ENCODE measurements at places on chromosomes 4 and X. TPM values are rescaled to one million over a fixed set of nuclear protein-coding genes. Genes with fewer than 3 reads are reported as not detected.

- DNase-seq = no peak
These were observed 102.7 kb downstream of the KLHL8 start for GRCh38 chr4:87117732-87118075.

The SLC2A9 gene
- polyA plus RNA-seq = 13.3 TPM

- no peak for DNase-seq
These were observed 23.9 kb upstream of the APLN start for GRCh38 chrX:129678614-129679195.

DNA sequence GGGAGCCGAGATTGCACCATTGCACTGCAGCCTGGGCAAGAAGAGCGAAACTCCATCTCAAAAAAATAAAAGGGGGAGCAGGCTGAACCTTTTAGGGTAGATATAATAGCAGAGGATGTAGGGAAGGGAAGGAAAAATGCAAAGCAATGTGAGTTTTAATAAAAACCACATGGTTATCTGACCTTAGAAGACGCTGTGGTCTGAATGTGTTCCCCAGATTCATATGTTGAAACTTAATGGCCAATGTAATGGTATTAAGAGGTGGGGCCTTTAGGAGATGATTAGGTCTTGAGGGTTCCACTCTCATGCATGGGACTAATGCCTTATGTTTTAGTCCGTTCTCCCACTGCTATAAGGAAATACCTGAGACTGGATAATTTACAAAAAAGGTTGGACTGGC is 114.1 kb upstream of the STX18 start:
- DNase-seq = no peak

- DNase-seq = no peak
These were observed 14.0 kb downstream of the RASL11B start for GRCh38 chr4:52876069-52876468.

The NXF2 gene
- 0.67 TPM for polyA plus RNA-seq

DNA sequence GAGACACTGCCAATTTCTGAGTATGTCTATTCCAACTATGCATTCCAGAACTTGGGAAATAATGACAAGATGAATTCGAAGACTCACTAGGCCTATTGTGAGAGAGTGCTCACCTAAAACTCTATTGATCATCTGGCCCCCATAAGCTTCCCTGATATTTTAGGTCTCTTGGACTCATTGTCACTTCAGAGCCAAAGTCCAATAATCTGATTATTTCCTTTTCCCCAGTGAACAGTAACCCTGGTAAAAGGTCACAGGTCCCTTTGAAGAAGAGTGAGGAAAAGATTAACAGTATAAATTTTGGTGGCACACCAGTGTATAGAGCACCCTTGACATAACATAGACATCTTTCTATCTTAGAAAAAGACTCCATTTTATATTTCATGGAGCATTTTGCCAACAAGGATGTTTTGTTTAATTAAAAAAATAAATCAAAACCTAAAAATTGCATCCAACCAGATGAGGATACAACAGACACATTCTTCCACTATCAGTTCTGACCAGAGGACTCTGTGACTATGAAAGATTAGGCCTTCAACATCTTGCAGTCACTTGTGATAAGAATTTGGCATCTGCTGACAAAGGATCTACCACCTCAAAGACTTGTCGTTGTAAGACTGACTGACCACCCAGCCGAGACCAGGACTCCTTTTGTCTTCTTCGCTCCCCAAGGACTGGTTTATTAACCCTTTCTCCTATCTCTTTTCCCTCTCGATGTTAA is 191.9 kb downstream of the MAB21L2 start:
- no peak for DNase-seq

GRCh38 chr4:181281451-181281850 is 961.8 kb upstream of the TENM3 start:
- no peak for DNase-seq

The PARM1 gene
- polyA plus RNA-seq = 52.3 TPM

GRCh38 chr4:128286474-128287058 is 1.0 kb downstream of the PGRMC2 start:
- DNase-seq = peak; percentile 30

The NKX3-2 gene
- polyA plus RNA-seq = 0.10 TPM

GRCh38 chrX:115939636-115940160 is 230.8 kb upstream of the AGTR2 start:
- DNase-seq = no peak

The SMARCA5 gene
- polyA plus RNA-seq = 110 TPM

DNA sequence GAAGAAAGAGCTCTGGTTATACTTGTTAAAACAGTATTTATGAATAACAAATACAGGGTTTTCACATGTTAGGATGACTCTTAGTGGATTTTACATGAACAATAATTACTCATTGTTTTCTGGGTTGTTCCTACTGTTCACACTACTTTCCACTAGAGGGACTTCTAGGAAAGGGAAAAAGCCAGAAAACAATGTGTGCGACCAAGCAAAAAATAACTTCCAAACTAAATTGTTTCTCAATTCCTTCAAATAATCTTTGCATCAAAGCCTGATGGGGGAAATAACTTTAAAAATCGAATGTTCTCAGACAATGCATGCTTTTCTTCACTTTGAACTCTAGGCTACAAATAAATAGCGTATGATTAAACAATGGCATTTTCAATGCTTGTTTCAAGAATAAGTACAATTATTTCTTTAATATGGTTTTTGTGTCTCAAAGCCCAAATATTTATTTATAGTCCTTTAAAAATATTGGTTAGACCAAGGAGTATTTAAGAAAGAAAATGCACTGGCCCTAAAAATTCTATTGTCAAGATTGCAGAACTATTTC is 72.1 kb upstream of the ETNPPL start:
- DNase-seq = peak; percentile 42

The HSFX4 gene
- not detected for polyA plus RNA-seq

The RASL11B gene
- 39.6 TPM for polyA plus RNA-seq

DNA sequence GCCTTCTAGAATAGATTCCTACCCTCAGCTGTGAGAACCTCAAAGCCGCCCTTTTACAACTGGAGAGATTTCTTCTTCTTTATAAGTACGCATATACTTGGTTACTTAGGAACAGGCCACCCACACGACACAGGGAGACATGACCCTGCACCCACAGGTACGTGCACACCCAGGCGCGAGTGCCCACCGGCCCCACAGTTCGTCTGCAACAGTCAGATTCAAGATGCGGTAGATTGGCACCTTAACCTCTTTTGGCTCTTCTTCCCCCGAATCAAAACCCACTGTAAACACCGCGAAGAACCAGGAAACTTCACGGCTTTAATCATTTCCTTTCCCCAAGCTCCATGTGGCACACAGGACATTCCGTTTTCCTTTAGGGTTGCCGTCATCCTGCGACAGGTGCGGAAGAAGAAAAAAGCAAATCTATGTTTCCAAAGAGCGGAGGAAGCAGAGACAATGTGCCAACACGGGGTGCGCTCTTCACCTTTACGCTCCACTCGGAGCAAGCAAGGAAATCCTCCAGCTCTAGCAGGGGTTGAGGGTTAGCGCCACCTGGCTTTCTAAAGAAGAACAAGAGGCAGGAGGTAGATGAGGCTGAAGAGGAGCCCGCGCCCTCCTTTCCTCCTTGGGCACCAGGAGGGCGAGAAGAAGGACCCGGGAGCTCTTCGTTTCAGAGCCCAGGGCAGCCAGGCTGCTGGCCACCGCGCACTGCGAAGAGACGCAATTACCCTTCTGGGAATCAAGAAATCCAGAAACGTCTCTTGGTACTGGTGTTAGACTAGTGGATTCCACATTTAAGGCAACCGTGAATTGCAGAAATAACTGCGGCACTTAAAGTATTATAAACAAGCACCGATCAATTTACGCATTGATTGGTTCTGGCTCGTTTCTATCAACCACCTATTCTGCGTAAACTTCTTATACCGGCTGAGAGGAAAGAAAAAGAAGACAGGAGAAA is 35.7 kb downstream of the HAND2 start:
- DNase-seq = peak; percentile 65

The UGT2A3 gene
- 53.2 TPM for polyA plus RNA-seq
